Right ventricle myocardium inferior (tissue), 1 donor: ENCODE measurements at places on chromosomes 7 and 10. TPM values are rescaled to one million over a fixed set of nuclear protein-coding genes. Genes with fewer than 3 reads are reported as not detected.

Gene VPS37D
- 3.0 TPM for total RNA-seq

Gene CPEB3
- 14.1 TPM for total RNA-seq

Gene SLC25A28
- total RNA-seq: 38.2 TPM

Gene RBP4
- 12.8 TPM for total RNA-seq

Gene THAP5
- 20.3 TPM for total RNA-seq

- no peak for DNase-seq
Observed at GRCh38 chr7:18119985-18120384, 92.3 kb upstream of the PRPS1L1 start.

DNA sequence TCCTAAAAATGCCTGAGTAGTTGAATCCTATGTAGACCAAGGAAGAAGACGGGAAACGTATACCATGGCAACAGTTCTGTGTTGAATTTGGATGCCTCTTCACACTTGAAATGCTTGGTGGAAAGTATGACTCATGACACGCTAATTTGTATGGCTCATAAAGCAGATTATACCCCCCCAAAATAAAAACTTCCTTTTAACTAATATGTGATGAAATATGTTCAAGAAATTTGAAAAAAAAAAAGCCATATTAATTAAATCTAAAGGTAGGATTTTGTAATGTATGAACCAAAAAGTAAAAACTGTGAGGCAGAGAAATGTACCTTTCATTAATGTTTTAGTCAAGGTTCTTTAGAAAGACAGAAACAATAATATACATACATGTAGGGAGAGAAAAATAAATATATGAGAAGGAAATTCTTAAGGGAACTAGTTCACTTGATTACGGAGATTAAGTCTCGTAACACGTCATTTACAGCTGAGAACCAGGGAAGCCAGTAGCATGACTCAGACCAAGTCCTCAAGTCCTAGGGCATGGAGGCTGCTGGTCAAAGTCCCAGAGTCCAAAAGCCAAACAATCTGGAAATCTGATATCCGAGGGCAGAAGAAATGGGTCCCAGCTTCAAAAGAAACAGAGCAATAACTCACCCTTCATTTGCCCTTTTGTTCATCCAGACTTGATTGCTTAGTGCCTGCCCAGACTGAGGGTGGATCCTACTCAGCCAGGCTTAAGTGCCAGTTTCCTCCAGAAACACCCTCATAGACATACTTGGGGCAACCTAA lies 485.1 kb downstream of the SEMA3D start:
- no peak for DNase-seq

GRCh38 chr7:50792342-50793119 lies 9.8 kb upstream of the GRB10 start:
- no peak for DNase-seq

DNA sequence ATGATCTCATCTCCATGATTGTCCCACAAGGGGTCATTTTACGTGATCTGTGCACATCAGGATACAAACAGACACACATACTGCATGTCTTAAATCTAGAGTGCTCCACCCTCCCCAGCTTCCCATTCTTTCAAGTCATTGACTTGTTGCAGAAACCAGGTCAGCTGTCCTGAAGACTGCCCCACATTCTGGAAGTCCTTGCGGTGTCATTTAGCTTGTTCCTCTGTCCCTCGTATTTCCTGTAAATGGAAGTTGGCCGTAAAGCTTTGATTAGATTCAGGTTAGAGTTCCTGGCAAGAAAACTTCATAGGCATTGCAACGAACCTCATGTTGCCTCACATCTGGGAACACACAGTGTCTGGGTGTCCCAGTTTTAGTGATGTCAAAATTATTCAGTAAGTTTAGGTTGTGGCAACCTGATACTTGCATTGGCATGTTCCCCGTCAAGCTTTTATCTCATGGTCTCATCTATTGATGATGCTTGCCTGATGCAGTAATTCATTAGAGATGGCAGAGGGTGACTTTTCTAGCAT lies 417.4 kb upstream of the GALNT17 start:
- no peak for DNase-seq
